MV-4-11 (cell line): ENCODE measurements at places on chromosomes 4 and X.

DNA sequence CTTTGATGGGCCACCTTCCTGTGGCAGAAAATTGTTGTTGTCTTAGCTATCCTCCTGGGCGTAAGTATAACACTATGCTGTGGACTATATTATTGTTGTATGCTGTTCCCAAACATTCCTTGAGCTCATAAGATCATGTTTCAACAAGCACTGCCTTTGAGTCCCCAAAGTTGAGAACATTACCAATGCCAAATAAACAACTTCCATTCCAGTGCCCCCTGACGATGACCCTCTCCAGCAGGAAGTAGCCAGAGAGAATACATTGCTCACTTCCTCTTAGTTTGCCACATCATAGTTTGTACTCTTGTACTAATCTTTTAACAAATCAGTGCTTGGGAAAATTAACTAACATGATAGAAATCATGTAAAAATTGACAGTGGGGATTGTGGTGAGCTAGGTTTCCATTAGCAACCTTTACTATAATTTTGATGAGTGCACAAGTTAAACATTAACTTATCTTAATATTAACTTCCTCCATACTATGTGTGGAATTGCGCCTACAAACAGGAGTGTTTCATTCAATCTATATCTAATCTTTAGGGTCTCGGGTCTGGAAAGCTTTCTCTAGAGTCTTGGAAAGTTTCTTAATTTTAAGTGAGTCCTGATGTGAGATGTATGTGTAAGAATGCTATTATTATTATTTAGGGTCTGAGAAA is 20.3 kb upstream of the DHX15 start:
- DNase-seq: peak; percentile 29

GRCh38 chrX:19720236-19720635 is 167.2 kb downstream of the SH3KBP1 start:
- no peak for DNase-seq

GRCh38 chrX:11481035-11481434 is 184.7 kb downstream of the ARHGAP6 start:
- no peak for DNase-seq

GRCh38 chr4:145533001-145533400 is 51.3 kb downstream of the SMAD1 start:
- DNase-seq: no peak

DNA sequence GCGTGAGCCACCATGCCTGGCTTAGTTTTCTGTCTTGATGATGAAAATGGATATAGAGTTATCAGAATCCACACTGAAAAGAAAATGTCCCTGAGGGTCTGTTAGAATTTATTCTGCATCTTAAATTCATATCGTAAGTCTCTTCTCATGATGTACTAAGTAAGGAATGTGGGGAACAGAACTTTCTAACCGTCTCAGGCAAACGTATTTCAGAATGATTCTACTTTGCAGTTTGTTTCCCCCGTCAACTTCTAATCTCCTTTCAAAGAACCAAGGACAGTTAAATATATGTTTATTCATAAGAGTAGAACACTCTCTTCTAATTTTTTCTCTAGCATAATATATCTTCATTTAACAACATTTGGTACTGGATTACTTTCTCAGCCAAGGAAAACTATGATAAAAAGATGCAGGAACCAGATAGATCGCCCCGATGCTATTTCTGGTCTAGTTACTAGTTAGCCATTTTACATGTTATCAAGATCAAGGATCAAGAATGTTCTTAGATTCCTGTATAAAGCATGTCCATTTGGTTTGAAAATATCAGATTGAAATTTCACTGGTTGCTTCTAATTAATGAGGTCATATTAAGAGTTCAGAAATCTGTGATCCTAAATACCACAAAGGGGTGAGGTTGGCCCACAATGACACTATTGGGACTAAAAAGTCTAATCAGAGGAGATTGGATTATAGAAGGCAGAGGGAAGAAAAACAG is 49.5 kb downstream of the METTL14 start:
- DNase-seq: no peak

GRCh38 chr4:1168191-1169101 is 3.9 kb downstream of the SPON2 start:
- no peak for DNase-seq

DNA sequence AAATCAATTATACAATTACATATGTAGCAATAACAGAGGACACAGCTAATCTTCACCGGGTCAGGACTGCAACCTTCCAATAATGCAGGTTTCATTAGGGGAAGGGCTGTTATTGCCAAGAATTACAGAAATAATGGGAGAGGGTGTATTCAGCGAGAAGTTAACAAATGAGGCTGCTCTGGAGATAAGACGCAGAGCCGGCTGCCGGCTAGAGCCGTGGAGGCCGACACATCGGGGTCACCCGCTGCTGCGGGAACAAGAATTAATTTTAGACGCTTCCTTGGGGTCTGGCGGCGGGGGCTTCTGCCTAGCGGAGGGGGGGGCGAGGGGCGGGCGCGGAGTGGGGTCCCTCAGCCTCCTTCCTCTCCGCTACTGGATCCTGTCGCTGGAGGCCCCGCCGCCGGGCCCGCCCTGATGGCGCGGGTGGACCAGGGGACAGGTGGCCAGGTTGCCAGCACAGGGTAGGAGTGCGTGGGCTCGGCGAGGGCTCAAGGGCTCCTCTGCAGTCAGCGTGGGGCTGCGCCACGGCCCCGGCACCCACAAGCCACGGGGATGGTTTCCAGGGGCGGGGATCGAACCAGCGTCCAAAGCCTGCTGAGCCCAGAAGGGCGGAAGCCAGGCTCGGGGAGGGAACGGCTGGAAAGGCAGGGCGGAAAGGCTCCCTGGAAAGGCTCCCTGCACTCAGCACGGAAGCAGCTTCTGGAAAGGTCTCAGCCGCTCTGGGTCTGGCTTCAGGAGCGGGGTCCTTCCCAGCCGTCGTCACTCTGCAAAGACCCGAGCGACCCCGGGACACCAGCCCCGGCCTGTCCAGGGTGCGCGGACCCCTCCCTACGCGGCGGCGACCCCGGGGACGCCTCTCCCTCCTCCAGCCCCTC is 113.8 kb upstream of the NKX1-1 start:
- DNase-seq: no peak

DNA sequence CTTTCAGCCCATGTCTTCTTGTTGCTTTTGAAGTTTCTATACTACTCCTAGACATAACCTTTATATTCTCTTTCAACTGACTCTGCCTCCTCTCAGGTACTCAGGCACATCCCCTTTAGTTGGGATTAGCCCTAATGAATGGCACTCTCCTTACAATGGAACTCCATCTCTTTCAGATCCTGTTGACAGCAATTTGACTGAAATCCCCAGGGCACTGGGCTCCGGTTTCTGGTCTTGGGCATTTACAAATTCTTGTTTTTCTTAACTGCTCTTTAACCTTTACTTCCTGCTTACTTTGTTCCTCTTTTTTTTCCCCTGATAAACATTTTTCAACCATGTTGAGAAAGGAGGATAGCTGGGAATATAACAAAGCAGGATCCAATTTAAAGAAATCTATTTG is 68.9 kb downstream of the ENOX2 start:
- DNase-seq: peak; percentile 46
